HT1080 (cell line): ENCODE measurements at places on chromosomes 3 and 15.

- no peak for DNase-seq
Observed at GRCh38 chr3:72673011-72673771, 175.1 kb downstream of the SHQ1 start.

DNA sequence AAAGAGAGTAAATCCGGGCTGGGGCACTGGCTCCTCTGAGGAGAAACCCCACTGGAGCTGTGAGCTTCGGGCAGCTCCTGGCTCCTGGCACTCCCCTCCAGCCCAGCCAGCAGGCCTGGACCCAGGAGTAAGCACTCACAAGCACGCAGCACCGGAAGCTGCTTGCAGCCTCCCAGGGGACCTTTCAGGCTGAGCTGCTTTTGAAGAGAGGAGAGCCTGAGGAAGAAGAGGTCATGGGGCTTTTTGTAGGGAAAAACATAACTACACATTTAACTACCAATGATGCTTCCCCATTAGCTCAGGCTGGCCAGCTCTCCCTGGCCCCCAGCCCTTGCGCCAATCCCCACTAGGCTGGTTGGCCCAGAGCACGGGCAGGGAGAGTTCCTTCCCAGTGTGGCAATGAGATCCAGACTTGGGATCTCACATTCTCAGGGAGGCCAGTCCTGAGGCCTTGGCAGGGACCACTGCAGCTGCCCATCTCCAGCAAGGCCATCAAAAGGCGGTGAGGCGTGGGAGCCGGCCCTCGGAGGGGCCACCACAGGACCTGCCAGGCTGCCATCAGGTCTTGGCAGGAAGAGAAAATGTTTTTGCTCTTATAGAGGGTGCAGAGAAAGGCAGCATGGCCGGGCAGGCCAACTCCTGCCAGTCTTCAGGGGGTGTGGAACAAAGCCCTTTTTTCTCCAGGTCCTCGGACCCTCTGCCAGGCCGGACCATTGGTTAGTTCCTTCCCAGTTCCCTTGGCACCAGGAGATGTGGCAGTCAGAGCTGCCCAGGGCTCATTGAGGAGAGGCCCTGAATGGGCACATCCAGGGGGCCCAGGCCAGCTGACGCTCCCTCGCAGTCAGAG lies 41.5 kb upstream of the MFGE8 start:
- no peak for DNase-seq

- DNase-seq, result no peak
Observed at GRCh38 chr15:37758412-37758811, 176.0 kb upstream of the TMCO5A start.

DNA sequence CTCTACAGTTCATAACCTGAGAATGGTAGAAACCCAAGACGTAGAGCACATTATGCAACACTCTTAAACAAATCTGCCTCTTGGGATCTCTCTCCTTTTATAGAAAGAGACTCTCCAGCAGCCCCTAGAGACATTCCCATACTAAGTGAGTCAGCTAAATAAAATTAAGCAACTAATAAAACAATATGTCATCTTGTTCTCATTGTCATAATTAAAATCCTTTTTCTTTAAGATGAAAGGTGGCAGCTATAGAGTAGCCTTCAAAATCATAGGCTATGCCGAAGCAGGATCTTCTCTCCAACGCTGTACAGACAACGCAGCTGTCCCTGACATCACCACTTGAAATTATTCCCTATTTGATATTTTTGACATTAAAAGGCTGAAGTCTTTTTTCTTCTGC lies 790.0 kb downstream of the FHIT start:
- DNase-seq, result no peak

- no peak for DNase-seq
Observed at GRCh38 chr3:188513662-188514328, 359.8 kb downstream of the LPP start.

DNA sequence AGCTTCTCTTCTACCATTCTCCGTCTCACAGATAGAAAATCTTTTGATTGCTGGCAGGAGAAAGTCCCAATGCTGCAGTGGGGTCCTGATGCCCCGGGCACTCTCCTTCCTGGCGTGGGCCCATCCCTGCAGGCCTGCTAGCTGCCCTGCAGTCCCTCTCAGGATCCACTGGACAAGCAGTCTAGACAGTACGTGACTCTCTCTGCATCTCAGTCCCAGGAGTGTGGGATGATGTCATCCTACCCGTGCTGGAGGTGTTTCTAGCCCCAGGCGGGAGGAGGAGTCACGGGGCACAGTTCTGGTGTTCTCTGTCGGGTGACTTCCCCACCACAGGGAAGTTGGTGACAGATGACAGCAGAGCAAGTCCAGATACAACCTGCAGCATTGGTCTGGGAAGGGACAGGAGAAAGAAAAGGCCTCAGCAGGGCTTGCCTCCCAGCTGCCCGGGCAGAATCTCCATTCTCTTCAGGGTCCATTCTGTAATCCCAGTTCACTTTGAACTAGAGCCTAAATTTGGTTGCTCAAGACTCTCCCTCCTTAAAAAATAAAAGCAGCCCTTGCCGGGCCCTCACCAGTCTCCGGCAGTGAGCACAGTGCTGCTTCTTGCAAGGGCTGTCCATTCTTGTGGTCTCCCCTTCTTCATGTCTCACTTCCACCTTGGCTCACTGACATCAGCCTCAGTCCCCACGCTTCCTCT lies 30.6 kb downstream of the SLC28A1 start:
- DNase-seq, result peak; percentile 78

GRCh38 chr3:48656061-48656840 lies 6.4 kb downstream of the CELSR3 start:
- no peak for DNase-seq

- DNase-seq, result peak; percentile 57
Observed at GRCh38 chr3:169966951-169967915, 626 bp downstream of the SEC62 start.

DNA sequence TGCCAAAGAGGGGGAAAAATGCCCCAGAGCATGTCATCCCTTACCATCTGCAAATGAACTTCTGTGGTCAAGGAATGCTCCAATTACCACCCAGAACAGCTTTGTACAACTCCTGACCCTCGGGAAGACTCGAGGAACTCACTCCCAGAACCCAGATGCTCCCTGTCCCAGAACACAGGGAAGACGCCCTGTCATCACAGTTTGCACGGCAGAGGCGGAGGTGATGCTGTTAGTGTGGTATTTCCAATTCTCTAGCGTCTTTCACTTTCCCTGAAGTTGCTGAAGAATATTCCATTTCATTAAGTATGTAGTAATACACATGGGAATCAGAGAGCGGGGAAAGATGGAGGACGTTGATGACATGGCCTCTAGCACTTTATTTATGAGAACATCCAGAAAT lies 193.7 kb downstream of the TIGIT start:
- DNase-seq, result no peak

- DNase-seq, result no peak
Observed at GRCh38 chr3:74511078-74511477, 103.4 kb downstream of the CNTN3 start.

DNA sequence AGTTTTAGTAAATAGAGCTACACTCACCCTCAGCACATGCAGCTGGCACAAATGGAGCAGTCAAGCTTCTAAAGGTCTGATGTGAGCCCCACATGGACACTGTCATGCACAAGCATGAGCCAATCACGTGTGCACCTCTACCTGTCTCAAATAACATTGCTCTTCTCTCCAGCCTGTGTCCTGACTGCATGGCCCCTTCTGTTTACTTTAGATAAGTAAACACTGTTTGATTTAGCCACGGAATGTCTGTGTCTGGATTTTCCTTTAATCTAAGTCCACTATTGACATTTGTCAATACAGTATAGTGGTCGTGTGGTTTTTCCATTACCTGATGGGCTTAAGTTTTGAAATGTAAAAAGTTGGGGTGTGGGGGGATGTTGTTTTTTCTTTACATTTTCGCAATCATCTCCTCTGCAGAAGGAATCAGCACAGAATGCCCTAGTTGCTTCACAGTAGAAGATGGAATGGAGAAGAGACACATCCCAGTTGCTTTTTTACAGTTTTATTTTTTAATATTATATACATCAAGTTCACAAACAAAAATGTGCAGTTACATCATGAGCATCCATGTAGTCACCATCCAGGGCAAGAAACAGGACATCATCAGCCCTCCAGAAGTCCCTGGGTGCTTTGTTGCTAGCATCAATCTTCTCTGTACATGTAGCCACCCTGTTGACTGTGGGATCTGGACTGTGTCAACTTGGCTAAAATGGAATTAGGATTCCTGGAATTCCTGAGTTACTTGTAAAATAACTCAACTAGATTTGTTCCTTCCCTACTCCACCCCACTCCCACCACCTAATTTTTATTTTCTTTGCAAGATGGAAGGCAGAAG lies 146.1 kb downstream of the UACA start:
- no peak for DNase-seq

DNA sequence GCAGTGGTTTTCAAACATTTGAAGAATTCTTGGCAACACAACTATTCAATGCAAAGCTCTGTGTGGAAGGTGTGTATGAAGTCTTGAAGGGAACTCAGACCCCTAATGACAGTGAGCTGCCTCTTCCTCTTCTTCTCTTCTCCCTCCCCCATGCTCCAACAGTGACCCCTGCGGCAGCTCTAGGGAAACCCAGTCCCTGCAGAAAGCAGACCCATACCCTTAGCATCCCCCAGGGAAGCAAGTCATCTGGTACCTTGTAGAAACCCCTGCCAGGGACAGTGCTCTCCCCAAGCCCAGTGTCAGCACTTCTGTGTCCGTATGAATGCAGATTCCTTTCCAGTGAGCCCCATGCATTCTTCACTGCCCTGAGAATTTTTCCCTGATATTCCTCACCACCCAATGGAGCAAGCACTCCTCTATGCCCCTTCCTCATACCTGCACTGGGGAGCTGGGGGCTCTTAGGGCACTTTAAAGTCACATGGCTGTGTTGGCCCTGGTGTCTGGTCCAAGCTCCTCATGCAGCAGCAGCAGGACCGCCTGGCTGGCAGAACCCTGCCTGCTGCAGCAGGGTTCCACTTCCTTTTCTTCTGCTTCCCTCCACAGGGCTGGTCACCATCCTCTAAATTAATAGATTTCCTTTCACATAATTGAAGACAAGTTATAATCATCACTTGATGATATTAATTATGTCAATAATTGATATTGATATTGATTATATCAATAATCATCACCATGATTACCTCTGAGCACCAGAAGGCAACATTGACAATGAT lies 442.5 kb downstream of the EPHB1 start:
- DNase-seq, result peak; percentile 21

DNA sequence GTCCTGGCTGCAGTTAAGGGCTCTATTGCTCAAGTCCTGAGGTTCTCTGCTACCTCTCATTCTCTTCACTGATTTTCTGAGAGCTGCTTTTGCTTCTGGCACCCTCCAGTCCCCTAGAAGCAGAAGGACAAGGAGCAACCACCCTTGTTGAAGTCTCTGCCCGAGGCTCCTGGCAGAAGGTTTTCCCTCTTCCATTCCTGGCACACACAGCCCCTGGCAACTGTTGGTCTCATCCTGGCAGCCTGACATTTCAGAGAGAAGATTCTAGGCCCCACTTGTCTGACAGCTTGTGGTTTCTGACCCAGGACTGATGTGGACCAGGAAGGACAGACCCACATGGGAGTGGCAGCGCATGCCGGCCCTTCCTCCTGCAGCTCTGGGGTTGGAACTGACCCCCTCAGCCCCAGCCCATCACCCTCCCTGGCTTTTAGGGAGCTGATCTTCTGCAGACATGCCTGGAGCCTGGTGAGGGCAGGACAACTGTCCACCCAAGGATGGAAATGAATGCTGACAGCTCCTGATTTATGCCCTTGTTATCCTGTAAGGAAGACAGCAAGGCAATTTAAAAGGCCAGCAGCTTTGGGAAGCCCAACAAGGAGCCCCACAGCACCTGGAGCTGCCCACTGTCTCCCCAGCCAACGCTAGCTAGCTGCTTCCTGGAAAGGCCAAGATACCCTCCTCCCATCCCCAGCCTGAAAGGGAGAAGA lies 13.0 kb upstream of the NTRK3 start:
- no peak for DNase-seq

DNA sequence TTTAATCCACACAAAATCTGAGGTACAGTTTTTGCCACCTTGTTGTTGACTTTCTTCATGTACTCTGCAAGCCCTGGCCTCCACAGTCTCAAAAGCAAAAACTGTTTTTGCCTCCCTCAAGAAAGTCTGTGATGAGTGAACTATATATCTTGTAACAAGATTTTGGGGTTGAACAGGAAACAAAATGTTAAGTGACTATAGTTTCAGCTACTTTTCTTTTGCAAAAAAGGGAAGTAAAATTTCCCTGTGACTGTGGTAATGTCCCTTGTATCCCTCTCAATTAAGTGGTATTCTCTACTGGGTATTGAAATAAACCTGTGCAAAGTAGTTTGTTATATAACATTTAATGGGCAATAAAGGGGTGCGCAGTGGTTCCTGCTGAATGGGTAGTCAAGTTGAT lies 21.3 kb upstream of the SCAANT1 start:
- no peak for DNase-seq

DNA sequence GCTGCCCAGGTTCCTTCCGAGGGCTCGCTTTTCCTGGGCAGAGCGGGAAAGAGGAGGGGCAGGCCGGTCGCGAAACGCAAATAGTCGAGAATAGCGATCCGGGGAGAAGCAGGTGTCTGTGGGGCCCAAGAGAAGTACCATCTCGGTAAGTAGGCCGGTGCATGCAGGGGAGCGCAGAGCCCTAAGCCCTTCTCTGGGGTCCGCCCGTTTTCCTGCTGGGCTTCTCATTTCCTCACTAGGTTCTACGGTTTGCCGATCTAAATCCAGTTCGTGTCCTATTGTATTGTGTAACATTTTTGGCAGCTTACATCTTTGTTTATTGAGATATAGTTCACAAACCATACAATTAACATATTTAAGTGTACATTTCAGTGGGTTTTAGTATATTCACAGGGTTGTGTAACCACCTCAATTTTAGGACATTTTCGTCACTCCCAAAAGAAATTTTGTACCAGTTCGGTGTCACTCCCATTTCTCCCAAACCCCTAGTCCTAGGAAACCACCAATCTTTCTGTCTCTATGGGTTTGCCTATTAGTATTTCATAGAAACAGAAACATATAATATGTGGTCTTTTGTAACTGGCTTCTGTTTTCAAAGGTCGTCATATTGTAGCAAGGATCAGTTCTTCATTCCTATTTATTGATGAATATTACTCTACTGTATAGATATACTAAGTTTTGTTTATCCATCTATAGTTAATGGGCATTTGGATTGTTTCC lies 6.8 kb upstream of the TRIM69 start:
- DNase-seq, result no peak

- peak; percentile 32 for DNase-seq
Observed at GRCh38 chr15:51801391-51801835, 28.0 kb upstream of the TMOD3 start.

DNA sequence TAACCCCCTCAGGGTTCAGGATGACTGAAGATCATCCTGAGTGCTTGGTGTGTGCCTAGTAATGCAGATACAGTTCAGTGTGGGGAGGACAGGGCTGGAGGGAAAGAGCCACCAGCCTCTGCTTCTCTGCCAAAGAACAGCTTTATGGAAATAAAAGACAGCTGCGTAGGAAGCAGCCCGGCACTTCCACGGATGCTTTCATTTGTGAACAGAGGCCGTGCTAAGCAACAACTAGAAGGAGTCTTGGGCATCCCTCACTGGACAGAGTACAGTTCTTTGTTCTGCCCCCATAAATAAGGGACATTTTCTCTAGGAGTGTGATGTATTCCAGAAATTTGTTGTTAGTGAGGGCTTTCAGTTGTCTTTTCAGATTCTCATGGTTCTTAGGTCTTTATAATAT lies 194.8 kb upstream of the RGMA start:
- no peak for DNase-seq
